ENCODE measurements at places on chromosomes 3 and 15.

DNA sequence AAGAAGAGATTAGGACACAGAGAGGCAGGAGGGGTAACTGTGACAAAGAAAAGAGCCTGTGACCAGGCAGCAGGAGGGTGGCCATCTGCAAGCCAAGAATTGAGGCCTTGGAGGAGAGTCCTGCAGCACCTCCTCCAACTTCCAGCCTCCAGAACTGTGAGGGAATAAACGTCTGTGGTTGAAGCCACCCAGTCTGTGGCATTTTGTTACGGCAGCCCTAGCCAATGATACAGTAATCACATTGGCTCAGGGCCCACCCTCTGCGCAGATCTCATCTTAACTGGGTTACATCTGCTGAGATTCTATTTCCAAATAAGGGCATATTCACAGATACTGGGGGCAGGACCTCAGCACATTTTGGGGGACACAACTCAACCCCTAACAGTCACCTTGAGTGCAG lies 11.3 kb downstream of the SELENOS start:
- peak; percentile 55 for DNase-seq

- DNase-seq = no peak
Measured at GRCh38 chr3:126130981-126131745, 47.2 kb upstream of the SLC41A3 start.

DNA sequence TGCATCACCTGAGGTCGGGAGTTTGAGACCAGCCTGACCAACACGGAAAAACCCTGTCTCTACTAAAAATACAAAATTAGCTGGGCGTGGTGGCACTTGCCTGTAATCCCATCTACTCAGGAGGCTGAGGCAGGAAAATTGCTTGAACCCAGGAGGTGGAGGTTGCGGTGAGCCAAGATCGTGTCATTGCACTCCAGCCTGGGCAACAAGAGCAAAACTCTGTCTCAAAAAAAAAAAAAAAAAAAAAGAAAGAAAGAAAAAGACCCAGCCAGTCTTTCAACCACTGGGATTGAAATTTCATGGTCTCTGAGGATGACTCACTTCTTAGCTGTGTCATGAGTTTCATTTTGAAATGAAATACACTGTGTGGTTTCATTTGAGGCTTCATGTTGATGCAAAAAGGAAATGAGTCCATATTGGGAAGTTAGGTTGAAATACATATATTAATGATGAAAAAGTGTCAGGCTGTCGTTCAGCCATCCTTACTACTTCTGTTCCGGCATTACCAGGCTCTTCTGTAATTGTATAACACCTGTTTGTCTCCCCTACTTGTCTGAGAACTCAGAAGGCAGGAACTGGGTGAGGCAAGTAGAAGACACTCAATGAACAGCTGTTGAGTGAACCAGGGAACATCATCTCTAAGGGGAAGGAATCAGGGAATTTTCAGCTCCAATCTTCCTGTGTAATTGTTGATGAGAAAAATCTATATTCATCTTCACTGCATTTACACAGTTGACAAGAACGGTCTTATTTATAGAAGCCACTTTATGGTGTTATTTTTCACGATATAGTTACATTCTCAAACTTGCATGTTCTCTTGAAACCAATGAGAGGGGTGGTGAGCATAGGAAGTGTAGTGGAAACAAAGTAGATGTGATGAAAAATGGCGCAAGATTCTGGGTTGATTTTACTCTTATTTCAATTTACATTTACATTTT lies 87.4 kb downstream of the NFKBIZ start:
- peak; percentile 90 for DNase-seq

DNA sequence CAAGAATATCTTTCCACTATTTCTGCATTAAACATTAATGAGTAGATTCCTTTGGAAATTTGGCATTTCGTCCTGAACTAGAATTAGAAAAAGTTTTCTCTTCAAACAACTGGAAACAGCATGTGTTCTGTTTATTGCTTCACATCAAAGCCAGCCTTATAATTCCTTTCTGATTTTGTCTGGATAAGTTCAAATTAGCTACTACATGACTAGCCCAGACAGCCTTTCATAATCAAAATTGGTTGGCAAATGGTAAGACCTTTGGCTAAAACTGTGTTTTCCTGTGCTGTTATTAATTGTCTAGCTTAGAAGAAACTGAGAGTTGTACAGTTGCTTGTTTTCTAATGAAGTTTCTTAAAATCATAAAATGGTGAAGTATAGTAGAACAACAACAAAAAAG lies 52.7 kb upstream of the P3H2 start:
- peak; percentile 42 for DNase-seq

DNA sequence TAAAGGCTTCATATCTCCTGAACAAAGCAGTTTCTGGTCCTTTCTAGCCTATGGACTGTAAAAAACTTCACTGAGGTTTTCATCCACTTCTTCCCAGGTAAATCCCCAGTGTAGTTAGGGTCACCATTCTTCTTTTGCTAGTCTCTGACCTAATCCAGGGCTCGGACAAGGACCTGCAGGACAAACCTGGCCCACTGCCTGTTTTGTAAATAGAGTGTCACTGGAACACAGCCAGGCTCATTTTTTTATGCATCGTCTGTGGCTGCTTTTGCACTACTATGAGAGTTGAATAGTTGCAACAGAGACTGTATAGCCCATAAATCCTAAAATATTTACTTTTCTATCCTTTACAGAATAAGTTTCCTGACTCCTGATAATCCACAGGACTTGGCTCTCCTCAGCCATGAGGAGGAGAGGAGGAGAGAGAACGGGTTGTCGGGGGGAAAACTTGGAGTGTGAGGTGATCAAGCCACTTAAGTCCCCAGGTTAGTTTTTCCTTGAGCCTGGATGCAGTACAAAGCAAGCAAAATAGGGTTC lies 29.0 kb downstream of the CCR3 start:
- no peak for DNase-seq

GRCh38 chr3:54538346-54538745 lies 389.5 kb downstream of the LRTM1 start:
- DNase-seq = no peak

DNA sequence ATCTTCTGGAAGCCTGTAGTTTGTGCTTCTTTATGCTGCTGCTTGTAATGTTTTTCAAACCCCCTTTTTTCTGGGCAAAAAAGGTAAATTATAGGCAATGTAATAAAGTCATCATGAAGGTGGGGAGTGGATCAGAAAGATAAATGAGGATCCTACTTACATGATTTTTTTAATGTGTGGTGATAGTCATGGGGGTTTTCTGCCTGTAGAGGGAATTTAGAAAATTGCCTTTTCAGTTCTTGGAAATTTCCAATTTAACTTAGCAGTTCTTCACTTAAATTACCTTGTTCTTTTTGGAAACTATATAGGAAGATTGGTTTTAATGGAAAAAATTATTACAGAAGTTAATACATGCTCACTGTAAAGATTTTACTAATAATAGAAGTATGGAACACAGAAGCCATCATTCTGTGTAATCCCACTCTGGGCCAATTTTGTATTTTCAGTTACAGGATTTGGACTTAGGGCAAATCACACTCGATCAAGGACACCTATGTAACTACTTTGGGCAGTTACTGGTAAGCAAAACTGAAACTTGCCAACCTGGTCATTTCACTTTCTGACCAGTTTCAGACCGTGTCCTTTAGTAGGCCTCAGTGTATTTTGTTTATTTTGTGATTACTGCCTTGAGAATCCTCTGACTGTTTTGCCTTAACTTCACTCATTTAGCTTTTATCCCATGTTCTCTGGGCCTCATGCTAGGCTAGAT lies 10.5 kb upstream of the SCAANT1 start:
- no peak for DNase-seq

DNA sequence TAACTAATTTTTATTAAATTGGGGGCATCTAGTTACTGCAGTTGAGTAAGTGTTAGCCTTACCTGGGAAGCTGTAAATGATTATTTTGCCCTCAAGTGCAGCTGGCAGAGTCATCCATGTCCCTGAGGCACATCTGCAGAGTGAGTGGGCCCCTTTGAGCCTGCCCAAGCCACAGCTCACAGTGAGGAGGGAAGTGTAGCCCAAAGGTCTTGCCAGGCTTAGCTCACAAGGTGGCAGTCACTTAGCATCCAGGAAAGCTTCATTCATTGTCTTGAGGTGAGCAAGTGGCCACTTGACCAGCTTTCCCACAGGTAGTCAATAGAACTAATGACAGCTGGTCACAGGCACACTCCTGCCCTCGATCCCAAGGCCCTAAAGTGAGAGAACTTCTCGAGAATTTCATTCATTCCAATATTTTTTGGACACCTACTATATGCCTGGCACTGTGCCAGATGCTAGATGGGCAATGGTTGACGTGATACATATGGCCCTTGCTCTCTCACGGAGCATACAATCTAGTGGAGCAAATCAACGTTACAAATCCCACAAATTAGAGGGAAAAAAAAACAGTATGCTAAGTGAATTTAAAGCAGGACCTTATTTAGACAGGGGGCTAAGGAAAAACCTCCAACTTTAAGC lies 163.3 kb upstream of the IL12A start:
- no peak for DNase-seq

DNA sequence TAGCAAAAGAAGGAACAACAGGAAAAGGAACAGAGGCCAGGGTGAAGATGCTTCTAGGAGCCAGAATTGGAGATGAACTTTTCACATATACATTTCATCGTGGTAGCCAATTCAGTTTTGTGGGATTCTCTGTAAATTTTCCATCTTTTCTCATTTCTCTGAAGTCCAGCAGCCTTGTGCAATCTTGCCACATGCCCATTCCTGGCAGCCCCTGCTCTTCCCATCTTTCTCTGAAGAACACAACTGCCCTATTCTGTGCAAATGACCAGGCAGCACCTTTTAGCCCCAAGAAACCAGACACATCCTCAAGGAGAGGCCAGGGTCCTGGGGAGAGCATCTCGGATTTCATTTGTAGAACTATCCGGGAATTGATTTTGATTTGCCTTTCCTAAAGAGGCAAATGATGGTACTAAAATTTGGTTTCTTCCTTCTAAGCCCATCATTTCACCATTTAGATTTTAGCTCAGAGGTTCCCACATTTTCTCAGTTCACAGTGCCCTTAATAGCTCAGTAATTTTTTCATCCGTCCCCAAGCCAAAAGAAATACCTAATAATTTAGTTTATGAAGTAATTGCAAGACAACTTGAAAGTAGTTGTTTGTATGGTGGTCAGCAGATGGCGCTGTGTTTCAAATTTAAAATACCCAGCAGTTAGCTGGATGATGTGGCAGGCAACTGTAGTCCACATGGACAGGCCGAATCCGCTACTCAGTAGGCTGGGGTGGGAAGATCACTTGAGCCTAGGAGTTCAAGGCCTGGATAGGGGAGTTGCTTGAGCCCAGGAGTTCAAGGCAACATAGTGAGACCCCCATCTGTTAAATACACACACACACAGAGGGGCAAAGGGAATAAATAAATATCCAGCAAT lies 61.3 kb upstream of the ACKR4 start:
- peak; percentile 93 for DNase-seq
